ENCODE measurements at places on chromosomes 5 and 9.

DNA sequence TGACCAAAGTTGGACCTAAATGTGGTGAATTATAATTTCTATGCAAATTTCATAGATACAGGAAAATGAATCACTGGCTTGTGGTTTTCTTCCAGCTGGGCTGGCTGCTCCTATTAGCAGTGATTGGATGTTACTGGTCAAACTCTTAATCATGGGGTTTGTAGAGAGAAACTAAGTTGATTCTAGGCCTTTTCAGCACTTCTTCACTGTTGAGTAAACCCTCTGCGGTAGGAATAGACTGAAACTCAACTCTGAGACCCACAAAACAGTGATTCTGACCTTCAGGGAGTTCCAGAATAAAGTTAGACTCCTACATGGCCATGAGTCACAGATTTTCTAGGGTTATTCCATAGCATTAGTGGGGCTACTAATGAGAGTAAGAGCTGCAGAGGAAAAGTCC, 47.9 kb upstream of the FKTN start:
- DNase-seq: no peak

DNA sequence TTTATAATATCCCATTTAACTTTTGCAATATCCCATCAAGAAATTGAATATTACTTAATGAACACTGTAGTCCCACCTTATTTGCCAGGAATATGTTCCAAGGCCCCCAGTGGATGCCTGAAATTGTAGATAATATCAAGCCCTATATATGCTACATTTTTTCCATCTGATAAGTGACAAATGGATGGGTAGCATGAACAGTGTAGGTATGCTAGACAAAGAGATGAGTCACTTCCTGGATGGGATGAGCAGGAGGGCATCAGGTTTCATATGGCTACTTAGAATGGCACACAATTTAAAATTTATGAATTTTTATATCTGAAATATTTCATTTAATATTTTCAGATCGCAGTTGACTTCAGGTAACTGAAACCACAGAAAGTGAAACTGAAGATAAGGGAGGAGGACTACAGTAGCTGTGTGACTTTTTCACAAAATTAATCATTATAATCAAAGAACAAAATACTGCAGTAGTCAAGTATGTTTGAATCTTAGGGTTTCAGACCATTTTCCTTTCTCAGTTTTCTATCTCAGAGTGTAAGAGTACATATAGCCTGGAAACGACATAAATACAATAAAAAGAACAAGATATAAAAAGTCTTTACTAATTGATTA, 636.4 kb upstream of the ARRDC3 start:
- no peak for DNase-seq

- no peak for DNase-seq
Measured at GRCh38 chr5:142873831-142874230, 103.7 kb downstream of the ARHGAP26 start.

- DNase-seq: no peak
Measured at GRCh38 chr9:14350349-14350728, 36.4 kb upstream of the NFIB start.

DNA sequence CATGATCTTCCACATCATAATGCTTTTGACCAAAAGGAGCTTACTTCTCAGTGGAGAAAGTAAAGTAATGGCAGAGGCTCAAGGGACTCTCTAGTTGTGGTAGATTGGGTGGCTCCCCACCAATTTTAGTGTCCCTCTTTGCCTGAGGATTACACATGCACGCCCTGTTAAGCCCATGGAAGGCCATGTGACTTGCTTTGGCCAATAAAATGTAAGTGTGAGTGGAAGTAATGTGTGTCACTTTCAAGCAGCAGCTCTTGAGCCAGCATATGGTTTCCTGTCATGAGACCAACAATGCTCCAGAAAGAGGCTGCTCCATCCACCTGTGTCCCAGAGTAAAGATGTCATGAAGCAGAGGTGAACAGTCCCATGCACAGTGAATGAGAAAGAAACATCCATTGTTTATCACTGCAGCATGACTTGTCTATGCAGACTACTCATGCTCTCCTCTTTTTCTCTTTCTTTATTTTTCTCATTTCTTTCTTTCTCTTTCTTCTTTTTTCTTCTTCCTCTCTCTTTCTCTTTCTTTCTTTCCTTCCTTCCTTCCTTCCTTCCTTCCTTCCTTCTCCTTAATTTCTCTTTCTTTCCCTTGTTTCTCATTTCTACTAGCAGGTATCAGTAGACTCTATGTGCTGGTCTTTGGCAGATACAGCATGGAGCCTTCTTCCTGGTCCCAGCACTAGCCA, 57.3 kb upstream of the EGFLAM start:
- no peak for DNase-seq

GRCh38 chr9:88936668-88937067, 54.6 kb upstream of the S1PR3 start:
- DNase-seq: no peak

- no peak for DNase-seq
Measured at GRCh38 chr9:138075496-138075895, 197.9 kb downstream of the CACNA1B start.
